ENCODE measurements at places on chromosomes 11 and 22. TPM values are rescaled to one million over a fixed set of nuclear protein-coding genes. Genes with fewer than 3 reads are reported as not detected.

Gene OVCH2
- not detected for total RNA-seq

Gene OR5A1
- not detected for total RNA-seq

Gene FOLH1
- 3.6 TPM for total RNA-seq

Gene MUC5B
- not detected for total RNA-seq

Gene NADSYN1
- total RNA-seq: 22.0 TPM

Gene RAC2
- not detected for total RNA-seq

Gene MIAT
- total RNA-seq: 221 TPM

Gene IRAG1
- total RNA-seq: 1.4 TPM

Gene PTPRCAP
- not detected for total RNA-seq

Gene APOA1
- 0.78 TPM for total RNA-seq

Gene NPAS4
- total RNA-seq: 0.16 TPM

Gene NECTIN1
- 17.5 TPM for total RNA-seq

Gene ACR
- not detected for total RNA-seq

Gene NFRKB
- total RNA-seq: 20.9 TPM

Gene POLR2L
- 14.5 TPM for total RNA-seq

Gene HBG2
- 1,921 TPM for total RNA-seq

Gene TRPC6
- 6.9 TPM for total RNA-seq

Gene INS
- total RNA-seq: not detected

Gene SYCE3
- total RNA-seq: not detected

Gene NTM
- 158 TPM for total RNA-seq

Gene MS4A6A
- total RNA-seq: 3.7 TPM

Gene ASCL2
- 1.4 TPM for total RNA-seq

Gene GPR152
- total RNA-seq: not detected

Gene POU2AF2
- total RNA-seq: not detected

Gene C11orf87
- 29.8 TPM for total RNA-seq

Gene OR4A15
- total RNA-seq: not detected

Gene CPT1A
- 5.5 TPM for total RNA-seq

Gene MRGPRE
- total RNA-seq: not detected

Gene DEUP1
- 0.16 TPM for total RNA-seq

Gene ANGPTL5
- 0.62 TPM for total RNA-seq

Gene KLHL35
- 28.5 TPM for total RNA-seq

Gene MRGPRX4
- not detected for total RNA-seq

Gene E2F8
- total RNA-seq: 0.62 TPM

Gene RIC3
- 55.7 TPM for total RNA-seq

Gene TMEM135
- total RNA-seq: 43.2 TPM

Gene PKNOX2
- total RNA-seq: 5.3 TPM

Gene FAT3
- total RNA-seq: 172 TPM

Gene MS4A1
- total RNA-seq: not detected

Gene RAB39A
- 47.7 TPM for total RNA-seq

Gene KCNJ1
- total RNA-seq: not detected

Gene TIRAP
- 3.0 TPM for total RNA-seq

Gene ZNRD2
- total RNA-seq: 23.6 TPM

Gene P2RX3
- total RNA-seq: not detected

Gene PTPN5
- total RNA-seq: 27.5 TPM

Gene PAMR1
- 3.0 TPM for total RNA-seq

Gene MMP8
- 0.16 TPM for total RNA-seq

Gene WNT11
- 4.4 TPM for total RNA-seq

Gene OR6A2
- 0.47 TPM for total RNA-seq

Gene MAPK8IP2
- 76.3 TPM for total RNA-seq

Gene GTSE1
- 1.1 TPM for total RNA-seq

Gene BIRC3
- total RNA-seq: 1.7 TPM

Gene SAA2
- 0.31 TPM for total RNA-seq

Gene ADAMTS8
- 2.8 TPM for total RNA-seq

Gene TRAF6
- total RNA-seq: 16.5 TPM

Gene ABCG4
- 2.5 TPM for total RNA-seq

Gene MAPK8IP1
- total RNA-seq: 74.7 TPM

Gene KRTAP5-4
- total RNA-seq: not detected

Gene CBLIF
- total RNA-seq: not detected

Measured in occipital lobe (tissue), 3 donors.